ENCODE measurements at places on chromosomes 6 and 20. TPM values are rescaled to one million over a fixed set of nuclear protein-coding genes. Genes with fewer than 3 reads are reported as not detected.

GRCh38 chr6:118485601-118486550 lies 62.2 kb upstream of the PLN start:
- DNase-seq, result no peak

DNA sequence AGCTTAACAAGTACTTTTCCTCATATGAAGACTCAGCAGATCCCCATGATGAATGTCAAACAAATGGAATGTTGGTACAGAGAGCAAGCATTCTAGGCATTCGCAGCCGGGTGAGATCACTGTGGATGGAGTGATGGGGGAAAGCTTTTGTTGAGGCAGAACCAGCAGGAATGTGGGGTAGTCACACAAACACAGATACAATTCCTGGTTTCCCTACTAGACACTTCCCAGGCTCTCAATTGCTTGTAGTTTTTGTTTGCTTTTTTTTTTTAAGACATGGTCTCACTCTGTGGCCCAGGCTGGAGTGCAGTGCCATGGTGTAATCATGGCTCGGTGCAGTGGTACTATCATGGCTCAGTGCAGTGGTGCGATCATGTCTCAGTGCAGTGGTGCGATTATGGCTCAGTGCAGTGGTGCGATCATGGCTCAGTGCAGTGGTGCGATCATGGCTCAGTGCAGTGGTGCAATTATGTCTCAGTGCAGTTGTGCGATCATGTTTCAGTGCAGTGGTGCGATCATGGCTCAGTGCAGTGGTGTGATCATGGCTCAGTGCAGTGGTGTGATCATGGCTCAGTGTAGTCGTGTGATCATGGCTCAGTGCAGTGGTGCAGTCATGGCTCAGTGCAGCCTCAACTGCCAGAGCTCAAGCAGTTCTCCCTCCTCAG lies 15.4 kb upstream of the IER3 start:
- DNase-seq, result no peak

- DNase-seq, result no peak
Measured at GRCh38 chr6:95686272-95686671, 108.9 kb downstream of the MANEA start.

Gene RIMS1
- total RNA-seq, result not detected

- DNase-seq, result no peak
Measured at GRCh38 chr6:37495244-37495934, 4.3 kb downstream of the CCDC167 start.

DNA sequence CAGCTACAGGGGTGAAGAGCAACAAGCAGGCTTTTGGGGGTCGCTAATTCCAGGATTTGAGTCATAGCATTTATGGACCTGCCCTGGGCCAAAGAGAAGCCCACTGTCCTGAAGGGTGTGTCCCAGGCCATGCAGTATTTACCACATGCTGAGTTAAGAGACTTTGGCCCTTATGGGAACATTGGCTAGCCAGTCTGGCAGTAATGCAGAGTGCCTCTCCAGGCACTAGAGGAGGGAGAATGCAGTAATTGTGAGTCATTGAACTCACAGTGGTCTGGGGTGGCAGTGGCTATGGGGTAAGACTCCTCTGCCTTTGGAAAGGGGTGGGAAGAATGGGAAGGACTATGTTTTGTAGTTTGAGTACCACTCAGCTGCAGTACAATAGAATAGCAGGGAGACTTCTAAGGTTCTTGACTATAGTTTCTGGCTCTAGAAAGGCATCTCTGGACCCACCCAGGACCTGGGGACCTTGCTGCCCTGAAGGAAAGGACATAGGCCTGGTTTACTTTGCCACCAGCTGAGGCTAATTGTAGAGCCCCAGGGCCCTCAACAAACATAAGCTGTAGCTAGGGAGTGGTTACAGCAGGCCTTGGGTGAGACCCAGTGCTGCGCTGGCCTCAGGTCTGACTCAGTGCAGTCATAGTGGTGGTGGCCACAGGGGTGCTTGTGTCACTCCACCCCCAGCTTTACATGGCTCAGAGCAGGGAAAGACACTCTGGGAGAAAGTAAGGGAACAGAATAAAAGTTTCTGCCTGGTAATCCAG lies 520.9 kb downstream of the HTR1B start:
- no peak for DNase-seq

GRCh38 chr20:44245977-44246376 lies 1.1 kb upstream of the GDAP1L1 start:
- DNase-seq, result no peak

Gene CD83
- 5.1 TPM for total RNA-seq

DNA sequence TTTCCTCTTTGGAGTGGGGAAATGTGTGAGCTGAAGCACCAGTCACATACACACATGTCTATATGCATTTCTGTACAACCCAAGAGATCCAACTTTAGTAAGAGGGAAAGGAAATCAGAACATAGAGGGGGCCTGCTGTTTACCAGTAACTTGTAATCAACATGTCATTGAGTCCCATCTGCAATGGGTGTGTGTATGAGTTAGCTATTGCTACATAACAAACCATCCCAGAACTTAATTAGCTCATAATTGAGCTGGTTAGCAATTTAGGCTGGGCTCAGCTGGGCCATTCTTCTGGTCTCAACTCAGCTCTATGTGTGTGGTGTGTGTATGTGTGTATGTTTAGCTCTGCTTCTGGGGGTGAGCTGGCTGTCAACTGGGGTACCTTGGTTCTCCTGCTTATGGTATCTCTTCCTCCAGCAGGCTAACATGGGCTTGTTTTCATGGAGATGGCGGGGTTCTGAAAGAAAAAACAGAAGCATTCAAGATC lies 10.3 kb upstream of the RPP40 start:
- DNase-seq, result no peak

- no peak for DNase-seq
Measured at GRCh38 chr6:90039911-90040310, 145.6 kb downstream of the GJA10 start.

- no peak for DNase-seq
Measured at GRCh38 chr6:136085370-136086115, 164.6 kb downstream of the MTFR2 start.

GRCh38 chr20:47863315-47863965 lies 78.2 kb upstream of the SULF2 start:
- DNase-seq, result no peak

- DNase-seq, result no peak
Measured at GRCh38 chr6:11853678-11854407, 75.2 kb upstream of the ADTRP start.

GRCh38 chr6:136035378-136036070 lies 184.0 kb downstream of the PDE7B start:
- peak; percentile 69 for DNase-seq

Gene PTK6
- not detected for total RNA-seq

Gene NMBR
- not detected for total RNA-seq

Gene CDC25B
- 5.7 TPM for total RNA-seq
